Hematopoietic multipotent progenitor cell treated with erythropoietin and hydrocortisone succinate and interleukin-3 and kit ligand, for 17 days (in vitro differentiated cells): ENCODE measurements at places on chromosomes 4 and X.
A peak's percentile ranks its signal among the peaks of the same experiment; 100 is the strongest.

GRCh38 chr4:147371661-147372060, 109.2 kb upstream of the EDNRA start:
- DNase-seq, result no peak

GRCh38 chr4:184461711-184462441, 12.5 kb downstream of the IRF2 start:
- no peak for DNase-seq

GRCh38 chr4:183588691-183589090, 70.3 kb downstream of the RWDD4 start:
- no peak for DNase-seq

GRCh38 chrX:45295259-45295986, 94.7 kb upstream of the DIPK2B start:
- DNase-seq, result no peak

DNA sequence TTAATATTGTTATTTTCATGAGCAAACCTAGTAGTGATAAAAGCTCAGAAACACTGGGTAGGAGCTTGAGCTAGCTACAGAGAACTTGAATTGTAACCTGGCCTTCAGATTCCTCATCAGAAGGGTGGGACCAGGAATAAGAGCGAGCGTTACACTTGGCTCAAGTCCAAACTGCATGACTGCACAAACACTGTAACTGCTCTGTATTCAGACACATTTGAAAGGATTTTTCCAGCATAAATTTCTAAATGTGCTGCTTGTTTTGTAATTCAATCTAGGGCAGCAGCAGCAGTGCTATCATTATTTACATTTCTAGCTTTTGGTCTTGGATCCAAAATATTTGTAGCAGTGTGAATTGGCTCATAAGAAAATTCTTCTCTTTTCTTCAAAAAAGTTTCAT, 133.0 kb upstream of the TMLHE start:
- DNase-seq, result peak; percentile 63

GRCh38 chr4:56698329-56698728, 17.2 kb upstream of the HOPX start:
- no peak for DNase-seq

DNA sequence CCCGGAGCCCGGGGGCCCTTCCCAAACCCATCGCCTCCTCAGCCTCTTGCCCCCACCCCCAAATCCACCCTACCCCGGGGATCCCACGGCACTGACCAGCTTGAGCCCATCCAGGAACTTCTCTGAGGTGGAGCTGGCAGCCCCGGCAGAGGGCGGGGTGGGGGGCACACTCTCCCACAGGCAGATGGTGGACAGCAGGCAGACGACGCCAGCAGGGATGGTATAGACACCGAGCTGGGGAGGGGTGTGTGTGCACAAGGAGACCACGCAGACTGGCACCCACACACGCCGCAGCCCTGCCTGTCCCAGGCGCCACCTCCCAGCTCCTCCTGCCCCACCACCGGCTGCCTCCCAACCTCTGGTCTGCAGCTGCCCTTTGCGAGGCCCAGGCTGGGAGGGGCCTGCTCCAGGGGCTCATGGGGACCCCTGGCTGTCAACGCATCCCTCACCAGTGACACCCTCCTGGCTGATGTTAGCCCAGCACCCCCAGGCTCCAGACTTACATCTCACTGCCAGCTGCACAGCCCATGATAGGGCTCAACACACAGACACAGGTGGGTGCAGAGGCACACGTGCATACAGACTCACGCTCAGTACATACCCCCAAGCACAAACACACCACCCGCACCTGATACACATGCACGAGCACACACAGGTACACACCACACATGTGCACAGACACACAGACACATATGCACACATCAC, 4.2 kb downstream of the SLC49A3 start:
- no peak for DNase-seq

DNA sequence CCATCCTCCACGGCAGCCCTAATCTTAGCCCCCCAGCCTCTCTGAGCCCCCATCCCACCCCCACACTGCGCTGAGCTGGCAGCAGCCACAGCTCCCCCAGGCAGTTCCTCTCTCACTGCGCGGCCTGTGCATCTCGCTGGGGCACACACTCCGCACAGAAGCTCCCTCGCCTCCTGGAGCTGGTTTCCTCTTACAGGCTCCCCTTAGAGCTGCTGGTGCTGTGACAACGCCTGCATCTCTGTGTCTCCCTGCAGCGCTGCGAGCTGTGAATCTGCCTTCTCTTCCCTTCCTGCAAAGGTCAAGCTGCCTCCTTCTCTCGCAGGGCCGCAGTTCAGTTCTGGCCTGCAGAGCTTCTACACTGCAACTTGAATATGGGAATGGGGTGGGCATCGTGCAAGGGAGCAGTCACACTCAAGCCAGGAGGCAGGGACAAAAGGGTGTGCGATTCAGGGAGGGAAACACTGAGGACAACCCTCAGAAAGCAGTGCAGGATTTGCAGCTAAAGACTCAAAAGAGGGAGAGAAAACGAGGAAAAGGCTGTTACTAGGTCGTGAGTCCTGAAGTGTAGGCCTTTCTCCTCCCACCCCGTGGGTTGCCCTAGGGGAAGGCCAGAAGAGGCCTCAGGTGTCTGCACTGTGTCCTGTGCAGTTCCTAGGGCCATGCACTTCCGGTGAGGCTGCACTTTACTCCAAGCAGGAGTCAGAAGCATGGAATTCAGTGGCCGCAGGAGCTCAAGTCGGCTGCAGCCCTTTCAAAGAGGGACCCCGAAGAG, 87.0 kb downstream of the BCOR start:
- no peak for DNase-seq

DNA sequence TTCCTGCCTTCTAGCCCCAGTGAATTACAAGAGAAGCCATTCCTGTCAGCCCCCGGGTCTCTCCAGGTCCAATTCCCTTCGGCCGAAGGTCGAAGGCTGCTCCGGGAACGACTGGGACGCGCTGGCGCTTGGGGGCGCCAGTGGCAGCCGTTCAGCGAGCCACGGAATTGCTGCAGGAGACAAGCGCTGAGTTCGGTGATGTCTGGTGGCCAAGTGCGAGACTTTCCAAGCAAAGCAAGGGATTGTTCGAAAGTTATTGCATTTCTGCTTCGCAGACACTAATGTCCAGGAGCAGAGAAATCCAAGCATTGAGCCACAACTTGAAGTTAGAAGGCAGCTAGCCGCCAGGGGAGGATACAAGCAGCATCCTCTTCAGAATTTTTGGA, 1.1 kb upstream of the DKK2 start:
- no peak for DNase-seq

GRCh38 chr4:57462843-57463242, 352.7 kb upstream of the IGFBP7 start:
- no peak for DNase-seq

GRCh38 chr4:41095973-41096372, 118.4 kb downstream of the APBB2 start:
- DNase-seq, result no peak

GRCh38 chr4:26692014-26692726, 108.3 kb downstream of the TBC1D19 start:
- DNase-seq, result no peak

- DNase-seq, result no peak
These were observed 16.5 kb downstream of the TRAPPC11 start for GRCh38 chr4:183675625-183676024.

DNA sequence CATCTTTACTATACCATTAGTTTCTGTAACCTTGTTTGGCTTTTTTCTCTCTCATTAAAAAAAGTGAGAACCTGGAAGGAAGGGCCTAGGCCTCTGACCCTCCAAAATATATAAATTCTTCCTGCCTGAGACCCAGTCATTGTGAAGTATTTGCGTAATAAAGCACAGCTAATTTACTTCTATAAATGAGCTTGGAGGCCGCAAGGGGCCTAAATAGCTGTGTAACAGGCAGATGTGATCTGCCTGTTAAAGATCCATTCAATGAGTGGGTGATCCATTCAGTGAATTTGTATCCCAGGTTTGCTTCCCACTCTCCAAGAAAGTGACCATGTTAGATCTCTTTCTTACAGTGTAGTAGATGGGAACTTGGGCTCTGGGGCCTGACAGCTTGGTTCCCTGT, 595 bp upstream of the PYURF start:
- DNase-seq, result no peak

GRCh38 chr4:151207868-151208267, 69.1 kb upstream of the PRSS48 start:
- no peak for DNase-seq

GRCh38 chrX:71910986-71911730, 513 bp downstream of the NHSL2 start:
- no peak for DNase-seq

DNA sequence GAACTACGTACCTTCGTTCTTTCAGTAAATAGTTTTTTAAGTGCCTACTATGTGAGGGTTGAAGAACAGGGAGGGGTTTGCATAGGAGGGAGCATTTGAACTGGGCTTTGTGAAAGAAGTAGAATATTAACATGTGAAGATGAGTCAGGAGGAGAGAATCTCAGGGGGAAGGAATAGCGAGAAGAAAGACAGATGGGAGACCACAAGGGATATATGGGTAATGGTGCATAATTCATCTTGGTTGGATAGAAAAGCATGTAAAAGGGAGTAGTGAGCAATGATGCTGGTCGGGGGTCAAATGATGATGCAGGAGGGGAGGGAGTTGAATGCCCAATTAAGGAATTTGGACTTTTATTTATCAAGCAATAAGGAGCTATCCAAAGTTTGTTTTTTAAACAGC, 52.7 kb downstream of the TMEM164 start:
- no peak for DNase-seq

DNA sequence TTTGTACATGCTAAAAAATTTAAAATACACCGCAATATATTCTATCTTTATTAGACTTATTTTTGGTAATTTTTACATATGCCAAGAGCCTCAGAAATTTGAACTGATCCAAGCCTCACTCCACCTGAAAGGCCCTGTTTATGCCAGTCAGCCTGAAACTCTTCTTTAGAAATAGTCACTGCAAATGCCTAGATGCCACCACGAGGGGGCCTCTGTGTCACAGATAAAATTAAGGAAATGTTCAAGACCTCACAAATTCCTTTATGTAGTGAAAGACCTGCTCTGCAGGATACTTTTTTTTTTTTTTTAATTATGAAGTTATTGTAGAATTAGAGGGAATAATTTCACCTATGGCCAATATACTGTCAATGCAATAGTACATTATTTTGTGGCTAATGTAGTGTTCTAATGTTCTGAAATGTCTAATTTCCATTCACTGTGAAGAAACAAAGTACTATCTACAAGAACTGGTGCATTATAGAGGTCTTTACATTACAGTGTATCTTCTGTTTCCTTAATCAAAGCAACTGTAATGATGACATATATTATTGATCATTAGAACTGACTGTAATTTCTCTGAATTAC, 69.8 kb downstream of the DTHD1 start:
- no peak for DNase-seq

DNA sequence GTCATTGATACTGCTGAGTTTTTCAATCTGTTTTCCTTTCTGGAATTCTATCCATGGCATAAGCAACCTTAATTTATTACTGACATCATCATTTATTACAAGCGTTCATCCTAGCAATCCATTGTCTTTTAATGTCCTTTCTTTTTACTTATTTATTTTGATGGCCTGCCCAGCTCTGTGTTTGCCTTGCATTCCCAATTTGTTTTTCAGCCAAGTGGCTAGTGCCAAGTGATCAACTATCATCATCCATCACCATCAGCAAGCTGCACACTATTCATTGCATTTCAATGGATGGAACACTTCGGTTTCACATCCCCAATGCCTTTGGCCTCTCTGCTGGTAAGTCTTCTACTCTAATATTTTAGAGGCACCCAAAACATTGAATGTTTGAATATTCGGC, 831.7 kb upstream of the EPHA5 start:
- no peak for DNase-seq

- DNase-seq, result no peak
These were observed 174.4 kb upstream of the ATP6AP2 start for GRCh38 chrX:40406330-40406859.

DNA sequence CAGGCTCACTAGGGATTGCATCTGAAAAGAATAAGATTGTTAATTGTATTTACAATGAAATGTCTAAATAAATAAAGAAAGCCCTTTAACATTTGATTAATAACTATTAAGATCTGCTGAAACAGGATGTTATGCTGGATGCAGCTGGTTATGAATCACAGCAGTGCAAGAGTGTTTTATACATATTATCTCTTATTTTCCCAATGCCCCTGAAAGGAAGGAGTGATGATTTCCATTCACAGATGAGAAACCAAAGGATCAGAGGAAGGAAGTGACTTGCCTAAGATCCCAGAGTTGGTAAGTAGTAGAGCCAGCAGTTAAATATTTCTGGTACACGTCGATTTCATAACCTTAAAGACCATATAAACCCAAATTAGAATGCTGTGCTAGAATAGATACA, 76.3 kb upstream of the ARHGAP36 start:
- no peak for DNase-seq

DNA sequence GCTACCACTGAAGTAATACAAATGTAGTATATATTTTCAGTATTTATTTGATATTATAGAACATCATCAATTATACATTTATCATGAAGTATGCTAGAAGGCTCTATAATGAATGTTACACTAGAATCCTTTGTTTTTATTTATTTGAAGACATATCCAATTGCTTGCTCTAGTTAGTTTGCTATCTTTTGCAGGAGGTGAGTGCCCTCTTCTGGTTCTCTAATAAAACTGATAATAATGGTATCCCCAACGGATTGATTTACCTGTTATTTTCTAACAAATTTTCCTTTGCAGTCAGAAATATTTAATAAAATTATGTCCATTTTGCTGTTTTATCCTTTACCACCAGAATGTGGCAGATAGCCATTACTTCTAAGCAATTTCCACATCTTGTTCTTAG, 274.3 kb upstream of the TACR3 start:
- no peak for DNase-seq

GRCh38 chr4:32189130-32189529, 1469.0 kb downstream of the PCDH7 start:
- no peak for DNase-seq

DNA sequence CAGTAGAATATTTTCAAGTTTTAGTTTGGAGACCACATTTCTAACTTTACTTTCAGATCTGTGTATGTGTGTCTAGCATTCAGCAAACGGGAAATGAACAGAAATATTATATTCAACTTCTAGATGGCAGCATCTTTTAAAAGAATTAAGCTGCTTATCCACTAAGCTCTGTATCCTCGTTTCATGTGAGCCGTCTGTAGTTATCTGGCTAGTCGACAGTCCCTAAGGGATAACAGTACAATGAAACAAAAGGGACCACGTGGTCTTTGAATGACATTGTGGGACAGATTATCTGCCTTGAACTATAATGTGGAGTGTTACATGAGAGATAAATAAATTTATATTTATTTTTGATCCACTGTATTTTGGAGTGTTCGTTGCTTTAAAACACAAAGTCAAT, 35.8 kb upstream of the PRSS12 start:
- no peak for DNase-seq

DNA sequence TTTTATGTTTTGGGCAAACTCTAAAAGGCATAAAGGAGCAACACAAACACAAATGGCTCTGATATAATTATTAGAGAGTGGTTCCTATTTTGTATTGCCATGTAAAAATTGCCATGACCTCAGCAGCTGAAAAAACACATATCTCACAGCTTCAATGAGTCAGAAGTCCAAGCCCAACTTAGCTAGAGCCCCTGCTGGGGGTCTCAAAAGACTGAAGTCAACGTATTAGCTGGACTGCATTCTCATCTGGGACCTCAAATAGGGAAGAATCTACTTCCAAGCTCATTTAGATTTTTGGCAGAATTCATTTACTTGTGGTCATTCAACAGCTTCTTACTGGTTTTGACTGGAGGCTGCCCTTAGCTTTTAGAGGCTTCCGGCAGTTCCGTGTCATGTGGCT, 47.4 kb downstream of the FREM3 start:
- no peak for DNase-seq
